ENCODE measurements at places on chromosomes 5 and 9.

- DNase-seq: no peak
These were observed 453.3 kb downstream of the BNC2 start for GRCh38 chr9:16417161-16417560.

DNA sequence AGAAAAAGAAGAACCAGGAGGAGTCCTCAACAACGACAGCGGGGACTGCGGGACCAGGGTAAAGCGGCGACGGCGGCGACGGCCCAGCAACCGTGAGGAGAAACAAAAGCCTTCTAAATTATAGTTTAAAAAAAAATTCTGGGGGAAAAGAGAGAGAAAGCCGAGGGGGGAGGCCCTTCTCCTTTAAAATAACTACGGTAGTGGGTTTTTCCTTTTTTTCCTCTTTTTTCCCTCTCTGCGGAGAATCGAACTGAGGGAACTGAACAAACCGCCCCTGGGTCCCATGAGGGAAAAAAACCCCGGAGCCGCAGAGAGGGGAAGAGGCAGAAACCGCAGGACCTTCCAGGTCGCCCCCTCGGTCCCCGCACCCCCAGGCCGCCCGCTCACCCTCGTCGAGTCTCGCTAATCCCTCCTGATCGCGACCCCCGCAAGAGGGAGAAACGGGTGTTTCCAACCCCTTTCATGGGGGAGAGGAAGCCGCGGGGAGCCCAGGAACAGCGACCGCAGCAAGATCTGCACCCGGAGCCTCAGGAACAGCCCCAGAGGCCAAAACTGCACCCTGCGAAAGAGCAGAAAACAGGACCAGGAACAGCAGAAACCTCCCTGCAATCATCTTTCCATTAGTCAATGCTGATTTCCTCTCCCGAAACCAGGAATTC lies 453 bp downstream of the CPEB4 start:
- DNase-seq: no peak

- DNase-seq: no peak
These were observed 66.0 kb upstream of the FCN1 start for GRCh38 chr9:134983506-134984371.

DNA sequence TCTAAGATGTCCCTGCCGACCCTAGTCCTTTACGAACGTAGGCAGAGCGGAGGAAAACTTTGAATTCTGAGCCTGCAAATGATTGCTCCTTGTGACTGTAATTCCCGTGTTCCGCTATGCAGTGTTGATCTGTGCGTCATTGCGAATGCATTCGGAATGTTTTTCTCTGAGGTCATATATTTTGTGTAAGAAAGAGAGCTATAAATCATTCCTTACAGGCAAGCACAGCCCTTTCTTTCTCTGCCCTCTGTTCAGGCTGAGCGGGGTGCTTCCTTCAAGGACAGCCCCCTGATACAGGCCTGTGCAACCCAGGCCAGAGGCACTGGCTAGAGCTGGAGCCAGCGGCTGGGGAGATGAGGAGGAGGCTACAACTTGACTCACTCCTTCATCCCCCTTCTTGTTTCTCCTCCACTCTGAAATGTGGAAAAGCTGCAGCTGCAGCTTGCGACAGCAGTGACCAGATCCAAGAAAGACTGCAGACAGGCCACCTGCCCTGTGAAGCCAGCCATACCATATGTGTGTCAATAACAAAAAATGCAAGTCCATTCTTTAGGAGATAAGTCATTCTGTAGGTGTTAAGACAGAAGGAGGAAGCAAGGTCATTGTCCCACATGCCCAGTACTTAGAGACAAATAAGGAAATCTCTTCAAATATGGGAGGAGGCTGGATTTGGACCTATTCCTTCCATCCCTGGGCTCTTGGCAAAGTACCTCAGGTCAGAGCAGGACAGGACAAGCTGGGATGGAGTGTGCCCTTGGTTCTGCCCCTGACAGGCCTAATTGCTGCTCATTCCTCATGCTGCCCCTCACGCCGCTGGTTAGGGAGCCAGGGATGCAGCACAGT lies 345.7 kb upstream of the WWC1 start:
- DNase-seq: no peak

- no peak for DNase-seq
These were observed 20.5 kb downstream of the SWI5 start for GRCh38 chr9:128296340-128297220.

DNA sequence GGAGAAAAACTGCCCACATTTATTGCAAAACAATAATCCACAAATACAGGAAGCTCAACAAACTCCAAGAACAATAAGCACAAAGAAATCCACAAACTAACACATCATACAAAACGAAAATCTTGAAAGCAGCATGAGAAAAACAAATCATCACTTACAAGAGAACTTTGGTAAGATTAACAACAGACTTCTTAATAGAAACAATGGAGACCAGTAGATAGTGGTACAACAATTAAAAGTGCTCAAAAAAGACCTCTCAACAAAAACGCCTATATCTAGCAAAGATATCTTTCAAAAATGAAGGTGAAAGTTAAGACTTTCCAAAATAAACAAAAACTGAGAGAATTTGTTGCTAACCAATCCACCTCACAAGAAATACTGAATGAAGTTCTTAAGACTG lies 38.4 kb downstream of the CDKL3 start:
- no peak for DNase-seq

- no peak for DNase-seq
These were observed 23.9 kb upstream of the TMC1 start for GRCh38 chr9:72497447-72498046.

DNA sequence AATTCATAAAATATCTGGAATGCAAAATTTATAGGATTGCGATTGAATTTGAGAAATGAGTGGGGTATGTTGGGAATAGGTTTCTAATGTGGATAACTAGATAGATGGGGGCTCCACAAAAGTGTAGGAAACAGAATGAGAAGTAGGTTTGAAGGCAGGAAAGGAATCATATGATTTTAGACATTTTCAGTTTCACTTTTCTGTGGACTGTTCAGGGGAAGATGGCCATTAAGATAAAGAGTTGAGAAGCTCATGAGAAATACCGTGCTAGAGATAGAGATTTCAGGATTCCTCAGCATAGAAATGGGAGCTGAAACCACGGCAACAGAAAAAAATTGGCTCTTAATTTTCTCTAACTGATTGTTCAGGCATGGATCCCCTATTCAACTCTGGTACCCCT lies 163.4 kb upstream of the CD180 start:
- no peak for DNase-seq

- no peak for DNase-seq
These were observed 103.5 kb downstream of the RNF180 start for GRCh38 chr5:64269164-64269563.
